ENCODE measurements at places on chromosomes 1 and 21.

DNA sequence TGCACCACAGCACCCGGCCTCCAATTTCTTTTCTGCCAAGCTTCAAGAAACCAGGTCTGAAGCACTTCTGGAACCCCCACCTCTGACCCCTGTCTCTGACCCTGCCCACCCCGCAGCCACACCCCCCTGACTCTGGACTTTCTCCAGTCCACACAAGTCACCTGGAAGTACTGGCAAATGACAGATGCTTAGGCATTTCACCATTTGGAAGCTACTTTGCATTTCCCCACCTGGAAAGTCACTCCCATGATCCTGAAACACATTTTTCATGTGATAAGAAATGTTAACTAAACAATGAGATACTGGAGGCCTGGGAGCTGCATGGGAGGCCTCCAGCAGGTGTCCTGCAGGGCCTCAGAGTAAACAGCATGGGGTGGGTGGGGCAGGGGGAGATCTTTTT lies 45.7 kb downstream of the NTPCR start:
- DNase-seq, result no peak

DNA sequence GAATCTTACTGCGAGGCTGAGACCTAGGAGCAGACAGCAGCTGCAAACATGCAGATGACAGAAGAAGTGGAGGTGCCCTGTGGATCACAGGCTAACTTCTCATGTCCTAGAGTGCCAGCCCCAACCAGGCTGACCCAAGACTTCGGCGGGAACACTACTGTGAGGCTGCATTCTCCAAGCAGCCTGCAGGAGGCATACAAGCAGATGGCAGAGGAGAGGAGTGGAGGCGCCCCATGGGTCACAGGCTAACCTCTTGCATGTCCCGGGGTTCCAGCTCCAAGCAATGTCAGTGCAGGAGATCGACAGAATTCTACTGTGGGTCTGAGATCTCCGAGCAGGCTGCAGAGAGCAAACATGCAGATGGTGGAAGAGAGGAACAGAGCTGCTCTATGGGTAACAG lies 98.1 kb upstream of the ZNF678 start:
- DNase-seq, result no peak

- DNase-seq, result no peak
These were observed 2.1 kb downstream of the HEYL start for GRCh38 chr1:39637361-39637760.

GRCh38 chr1:26887125-26887524 lies 3.0 kb downstream of the GPN2 start:
- DNase-seq, result no peak

DNA sequence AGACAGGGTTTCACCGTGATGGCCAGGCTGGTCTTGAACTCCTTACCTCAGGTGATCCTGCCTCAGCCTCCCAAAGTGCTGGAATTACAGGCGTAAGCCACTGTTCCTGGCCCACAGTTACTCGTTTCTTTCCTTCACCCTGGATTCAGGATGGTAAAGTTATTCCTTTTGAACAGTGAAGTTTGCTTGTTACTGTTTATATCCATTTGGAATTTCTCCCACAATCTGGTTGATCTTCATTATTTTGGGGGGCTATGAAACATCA lies 43.0 kb downstream of the WDR4 start:
- DNase-seq, result no peak

DNA sequence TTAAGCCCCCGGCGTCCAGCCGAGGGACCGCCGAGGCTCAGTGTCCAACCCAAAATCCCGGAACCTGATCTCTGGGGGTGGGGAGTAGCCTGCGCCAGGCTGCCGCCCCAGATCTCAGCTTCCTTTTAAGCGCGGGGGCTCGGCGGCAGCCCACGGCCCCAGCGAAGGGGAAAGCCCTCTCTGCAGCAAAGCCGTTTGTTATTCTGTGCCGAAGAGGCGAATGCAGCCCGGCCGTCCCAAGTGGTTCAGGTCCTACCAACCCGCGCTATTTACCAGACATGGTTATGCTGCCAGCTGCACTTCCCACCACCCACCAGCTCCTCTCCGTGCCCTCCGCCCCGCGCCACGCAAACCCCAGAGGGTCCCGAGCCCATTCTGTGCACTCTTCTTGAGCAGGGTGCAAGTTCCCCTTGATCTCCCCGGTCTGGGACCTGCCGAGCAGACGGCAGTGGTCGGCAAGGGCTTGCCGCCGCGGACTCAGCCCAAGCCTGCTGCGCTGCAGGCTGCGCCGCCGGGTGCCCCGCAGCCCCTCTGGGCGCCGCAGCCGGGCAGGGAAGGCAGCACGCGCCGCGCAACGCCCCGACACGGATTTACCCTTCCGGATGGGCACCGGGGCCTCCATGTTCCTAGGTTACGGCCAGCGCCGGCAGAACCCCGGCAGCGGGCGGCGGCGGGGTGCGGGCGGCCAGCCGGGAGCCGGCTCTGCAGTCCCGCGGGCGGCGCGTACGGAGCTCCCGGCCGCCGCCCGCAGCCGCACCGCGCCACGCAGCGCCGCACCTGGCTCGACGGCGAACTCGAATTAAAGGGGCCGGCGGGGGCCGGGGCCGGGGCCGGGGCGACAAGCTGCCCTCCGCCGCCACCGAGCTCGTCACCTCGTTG lies 738 bp upstream of the KCNA2 start:
- DNase-seq, result no peak

DNA sequence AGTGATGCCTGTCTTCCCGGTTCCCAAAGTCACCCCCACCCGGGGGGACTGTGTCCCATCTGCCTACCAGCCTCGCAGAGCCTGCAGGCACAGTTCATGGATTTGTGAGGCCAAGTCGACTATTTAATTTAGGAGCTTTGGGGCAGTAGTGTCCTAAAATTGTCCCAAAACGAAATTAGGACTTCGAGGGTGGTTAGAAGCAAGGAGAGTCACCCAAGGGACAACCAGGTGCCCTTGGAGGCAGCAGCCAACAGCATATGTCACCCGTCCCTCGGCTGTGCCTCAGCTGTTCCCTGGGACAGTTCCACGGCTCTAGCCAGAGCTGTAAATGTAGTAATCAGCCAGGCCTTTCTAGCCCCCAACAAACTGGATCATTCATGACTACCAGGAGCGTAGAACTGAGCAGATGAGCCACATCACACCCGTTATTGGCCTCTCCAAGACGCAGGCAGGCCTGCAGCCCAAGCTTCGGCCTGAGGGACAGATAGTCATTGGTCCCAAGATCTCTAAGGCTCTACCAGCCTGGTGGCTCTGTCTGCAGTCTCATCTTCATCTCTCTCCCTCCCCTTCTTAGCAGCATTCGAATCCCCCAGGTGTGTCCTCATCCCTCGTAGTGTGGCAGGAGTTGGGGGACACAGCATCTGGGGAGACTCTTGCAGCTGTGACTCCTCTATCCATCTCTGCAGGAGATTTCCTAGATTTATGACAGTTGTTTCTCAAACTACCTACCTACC lies 2.9 kb downstream of the PAX7 start:
- DNase-seq, result no peak

- DNase-seq, result no peak
These were observed 1768.7 kb downstream of the BRINP3 start for GRCh38 chr1:188708795-188709535.

DNA sequence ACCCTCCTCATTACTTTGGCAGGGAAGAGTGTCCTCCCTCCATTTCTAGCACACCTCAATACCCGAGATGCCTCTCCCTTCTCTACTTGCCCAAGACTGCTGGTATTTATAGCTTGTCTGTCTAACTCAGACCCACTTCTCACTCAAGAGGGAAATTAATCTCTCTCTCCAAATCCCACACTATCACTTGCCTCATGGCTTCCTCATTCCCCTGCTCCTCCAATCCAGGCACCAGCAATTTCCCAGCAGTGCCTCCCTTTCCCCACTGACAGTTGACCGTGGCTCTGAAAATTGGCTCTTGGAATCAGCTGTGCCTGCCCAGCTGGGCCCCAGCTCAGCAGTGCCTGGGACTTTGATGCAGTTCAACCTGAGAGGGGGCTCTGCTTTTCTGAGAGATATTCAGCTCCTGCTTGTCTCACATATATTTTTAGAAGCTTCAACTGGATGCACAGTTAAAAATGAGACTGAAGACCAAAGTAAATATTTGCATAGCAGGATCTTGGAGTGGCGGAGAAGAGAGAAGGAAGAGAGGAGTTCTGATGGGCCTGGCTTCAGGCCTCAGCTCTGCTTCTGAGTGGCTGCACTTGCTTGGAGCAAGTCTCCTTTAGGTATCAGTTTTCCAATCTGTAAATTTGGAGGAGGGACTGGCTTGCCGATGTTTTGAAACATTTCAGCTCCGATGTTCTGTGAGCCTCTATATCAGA lies 81.1 kb upstream of the SPATA6 start:
- DNase-seq, result no peak

- no peak for DNase-seq
These were observed 46.7 kb upstream of the FOXO6 start for GRCh38 chr1:41314376-41315145.

DNA sequence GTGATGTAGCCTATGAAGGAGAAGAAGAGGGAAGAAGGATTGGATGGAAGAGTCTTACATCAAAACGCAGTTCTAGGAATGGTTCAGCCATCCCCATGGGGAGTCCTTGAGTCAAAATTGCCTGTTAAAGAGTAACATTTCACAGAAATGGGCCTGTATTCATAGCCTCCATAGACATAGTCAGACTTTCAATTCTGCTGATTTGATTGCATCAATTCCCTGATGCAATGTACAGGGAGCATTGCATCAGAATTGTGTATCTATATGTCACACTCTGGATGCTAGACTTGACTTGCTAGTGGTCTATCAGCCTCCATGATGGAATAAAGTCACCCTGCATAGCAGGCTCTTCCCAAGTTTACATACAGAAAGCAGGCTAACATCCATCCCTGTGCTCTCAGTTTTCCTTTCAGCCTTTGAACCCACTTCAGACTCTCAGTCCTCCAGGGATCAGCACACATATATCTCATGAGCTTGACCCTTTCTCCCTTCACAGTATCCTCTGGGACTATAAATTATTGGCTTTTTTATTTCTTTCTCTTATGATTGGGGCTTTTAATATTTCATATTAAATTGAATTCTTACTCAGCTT lies 1111.7 kb upstream of the B3GALT2 start:
- DNase-seq, result no peak

DNA sequence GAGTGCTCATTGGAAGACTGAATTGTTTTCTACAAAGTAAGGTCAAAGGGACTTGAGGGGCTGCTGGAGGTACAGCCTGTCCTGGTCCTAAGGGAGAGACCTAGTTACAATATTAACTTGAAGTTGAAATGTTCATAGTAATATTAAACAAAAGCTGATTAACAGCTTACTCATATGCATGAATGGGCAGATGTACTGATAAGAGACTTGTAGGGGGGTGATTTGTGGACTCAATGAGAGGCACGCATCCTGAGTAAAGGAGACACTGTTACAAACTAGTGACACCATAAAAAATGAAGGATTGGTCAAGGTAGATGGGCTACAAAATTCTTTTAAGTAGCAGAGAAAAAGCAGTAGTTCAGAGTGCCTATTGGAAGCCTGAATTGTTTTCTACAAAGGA lies 2.7 kb downstream of the HSD11B1 start:
- no peak for DNase-seq

GRCh38 chr1:208741296-208741695 lies 497.1 kb upstream of the PLXNA2 start:
- no peak for DNase-seq

DNA sequence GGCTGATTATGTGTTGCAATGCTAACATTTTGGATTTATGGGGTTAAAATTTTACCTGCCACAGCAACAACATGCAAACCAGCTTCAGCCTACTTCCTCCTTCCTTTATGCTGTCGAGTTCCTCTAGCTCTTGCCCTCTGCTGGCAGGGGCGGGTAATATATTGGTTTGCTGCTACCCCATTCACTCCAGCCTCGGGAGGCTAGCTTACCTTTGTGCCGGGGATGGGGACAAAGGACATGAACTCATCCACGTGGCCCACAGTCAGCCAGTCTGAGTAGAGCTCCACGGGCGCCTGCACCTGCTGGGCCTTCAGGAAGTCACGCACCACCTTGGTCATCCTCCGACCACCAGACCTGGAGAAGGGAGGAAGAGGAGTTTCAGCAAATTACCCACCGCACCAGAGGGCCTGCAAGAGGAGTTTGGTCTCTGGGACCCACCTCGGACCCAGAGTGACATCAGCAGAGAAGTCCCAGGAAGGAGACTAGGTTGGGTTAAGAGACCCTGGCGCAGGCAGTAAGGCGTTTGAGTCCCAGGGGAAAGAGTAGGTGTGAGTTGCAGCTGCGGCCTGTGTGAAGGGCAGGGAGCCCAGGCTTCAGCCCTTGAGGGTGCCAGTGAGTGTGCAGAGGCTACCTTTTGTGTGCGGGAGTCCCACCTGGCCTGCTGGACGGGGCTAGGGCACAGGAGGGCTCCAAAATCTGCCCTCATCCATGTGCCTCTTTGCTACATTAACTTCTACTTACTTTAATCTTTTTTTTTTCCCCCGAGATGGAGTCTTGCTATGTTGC lies 21.8 kb upstream of the SDHB start:
- no peak for DNase-seq

GRCh38 chr21:46368533-46369285 lies 44.8 kb downstream of the PCNT start:
- DNase-seq, result no peak

GRCh38 chr1:41135196-41135947 lies 106.7 kb downstream of the SCMH1 start:
- DNase-seq, result no peak

DNA sequence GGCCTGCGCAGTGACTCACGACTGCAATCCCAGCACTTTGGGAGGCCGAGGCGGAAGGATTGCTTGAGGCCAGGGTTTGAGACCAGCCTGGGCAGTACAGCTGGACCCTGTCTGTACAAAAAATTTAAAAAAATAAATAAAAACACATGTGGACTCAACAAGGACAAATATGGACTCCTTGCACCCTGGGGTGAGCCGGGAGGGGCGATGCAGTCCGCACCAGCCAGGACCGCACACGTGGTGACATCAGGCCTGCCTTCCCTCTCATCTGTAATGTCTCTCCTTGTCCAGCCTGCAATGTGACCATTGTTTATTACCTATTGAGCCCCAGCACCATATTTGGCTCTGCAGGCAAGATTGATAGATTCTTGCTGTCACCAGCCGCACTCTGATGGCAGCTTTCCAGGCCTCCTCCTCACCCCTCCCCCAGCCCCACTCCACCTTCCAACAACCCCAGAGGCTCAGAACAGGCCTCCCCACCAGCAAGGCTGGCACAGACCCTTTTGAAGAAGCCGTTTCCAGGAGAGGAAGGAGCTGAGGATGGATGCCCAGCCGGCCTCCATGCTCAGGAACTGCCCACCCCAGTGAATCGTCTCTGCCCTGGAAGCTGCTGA lies 55.2 kb downstream of the IRF2BP2 start:
- DNase-seq, result no peak

DNA sequence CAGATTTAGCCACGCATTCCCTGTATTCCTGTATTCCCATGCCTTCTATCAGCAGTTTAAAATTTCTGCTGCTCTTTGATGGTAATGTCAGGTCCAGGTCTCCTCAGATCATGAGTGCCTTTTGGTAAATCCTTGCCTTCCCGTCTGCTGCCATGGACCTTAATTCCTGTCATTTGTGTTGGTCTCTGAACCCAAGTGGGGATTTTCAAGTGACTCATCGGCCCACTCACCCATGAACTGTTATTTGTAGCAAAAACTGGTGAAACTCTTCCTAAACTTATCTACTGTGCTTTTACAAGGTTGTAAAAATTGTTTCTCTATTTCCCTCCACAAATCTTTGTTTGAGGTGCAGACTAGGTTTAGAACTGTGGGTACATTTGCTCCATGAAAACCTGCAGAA lies 47.4 kb downstream of the ACTN2 start:
- DNase-seq, result no peak

- DNase-seq, result no peak
These were observed 674.5 kb downstream of the MATN1 start for GRCh38 chr1:30048905-30049304.

Measured in GM04504 (cell line).